ENCODE measurements at places on chromosomes 1 and 21.

DNA sequence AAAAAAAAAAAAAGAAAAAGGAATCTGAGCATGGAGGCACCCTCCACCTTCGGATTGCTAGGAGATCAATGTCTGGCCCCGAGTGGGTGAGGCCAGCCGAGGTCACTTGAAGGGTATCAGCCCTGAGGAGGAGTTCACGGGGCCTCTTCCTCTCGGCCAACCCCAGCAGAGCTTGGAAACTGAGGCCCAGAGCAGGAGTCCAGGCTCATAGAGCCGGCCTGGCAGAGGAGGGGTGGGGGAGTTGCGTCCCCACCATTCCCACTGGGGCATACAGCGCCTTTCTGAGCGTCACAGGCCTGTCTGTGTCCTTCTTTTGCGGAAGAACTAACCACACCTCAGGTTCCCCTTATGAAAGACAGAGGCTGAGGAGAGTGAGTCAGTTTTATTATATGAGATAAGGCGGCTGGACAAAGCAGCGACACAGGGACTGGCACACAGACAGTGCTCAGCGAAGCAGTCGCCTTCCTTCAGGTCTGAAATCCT is 17.1 kb upstream of the EPHA2 start:
- peak; percentile 73 for DNase-seq

DNA sequence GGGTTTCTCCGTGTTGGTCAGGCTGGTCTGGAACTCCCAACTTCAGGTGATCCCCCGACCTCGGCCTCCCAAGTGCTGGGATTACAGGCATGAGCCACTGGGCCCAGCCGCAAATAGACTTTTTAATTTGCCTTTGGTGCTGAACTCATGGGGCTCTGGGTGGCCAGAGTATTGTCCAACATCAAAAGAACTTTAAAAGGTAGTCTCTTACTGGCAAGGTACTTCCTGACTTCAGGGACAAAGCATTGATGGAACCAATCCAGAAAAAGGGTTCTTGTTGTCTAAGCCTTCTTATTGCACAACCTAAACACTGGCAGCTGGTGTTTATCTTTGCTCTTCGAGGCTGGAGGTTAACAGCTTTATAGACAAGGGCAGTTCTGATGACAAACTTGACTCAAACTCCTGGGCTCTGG is 3.8 kb upstream of the KTI12 start:
- DNase-seq: no peak

- DNase-seq: peak; percentile 31
Measured at GRCh38 chr1:46131712-46132528, 509 bp downstream of the PIK3R3 start.

- no peak for DNase-seq
Measured at GRCh38 chr1:70265946-70266345, 44.8 kb downstream of the SRSF11 start.

DNA sequence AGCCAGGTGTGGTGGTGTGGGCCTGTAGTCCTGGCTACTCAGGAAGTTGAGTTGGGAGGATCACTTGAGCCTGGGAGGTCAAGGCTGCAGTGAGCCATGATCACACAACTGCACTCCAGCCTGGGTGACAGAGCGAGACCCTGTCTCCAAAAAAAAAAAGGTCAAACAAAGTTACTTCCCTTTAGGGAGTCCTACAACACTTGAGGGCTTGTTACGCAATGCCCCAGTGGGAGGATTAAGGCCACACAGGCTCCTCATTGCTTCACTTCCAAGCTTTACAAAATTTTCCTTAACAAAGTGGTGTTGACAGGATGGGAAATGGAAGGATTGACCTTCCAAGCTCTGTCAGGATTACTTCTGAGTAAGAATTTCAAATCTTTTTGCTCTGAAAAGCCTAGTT is 6.2 kb upstream of the EXTL1 start:
- peak; percentile 83 for DNase-seq

- no peak for DNase-seq
Measured at GRCh38 chr1:200198236-200198635, 170.7 kb downstream of the NR5A2 start.

- no peak for DNase-seq
Measured at GRCh38 chr1:47993416-47993740, 3.8 kb downstream of the TRABD2B start.

- no peak for DNase-seq
Measured at GRCh38 chr21:22728091-22728490, 1729.9 kb downstream of the NCAM2 start.

DNA sequence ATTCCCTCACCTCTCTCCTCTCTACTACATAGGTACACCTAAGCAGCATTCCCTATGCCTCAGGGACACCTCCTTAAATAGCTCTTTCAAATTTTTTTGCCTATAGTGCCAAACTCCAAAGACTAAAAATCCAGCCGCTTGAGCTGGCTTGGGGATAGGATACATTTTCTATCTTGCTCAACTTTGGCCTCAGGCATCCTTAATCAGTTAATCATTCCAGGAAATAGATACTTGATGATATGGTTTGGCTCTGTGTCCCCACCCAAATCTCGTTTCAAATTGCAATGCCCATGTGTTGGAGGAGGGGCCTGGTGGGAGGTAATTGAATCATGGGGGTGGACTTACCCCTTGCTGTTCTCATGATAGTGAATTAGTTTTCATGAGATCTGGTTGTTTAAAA is 11.4 kb upstream of the PHGDH start:
- DNase-seq: no peak

DNA sequence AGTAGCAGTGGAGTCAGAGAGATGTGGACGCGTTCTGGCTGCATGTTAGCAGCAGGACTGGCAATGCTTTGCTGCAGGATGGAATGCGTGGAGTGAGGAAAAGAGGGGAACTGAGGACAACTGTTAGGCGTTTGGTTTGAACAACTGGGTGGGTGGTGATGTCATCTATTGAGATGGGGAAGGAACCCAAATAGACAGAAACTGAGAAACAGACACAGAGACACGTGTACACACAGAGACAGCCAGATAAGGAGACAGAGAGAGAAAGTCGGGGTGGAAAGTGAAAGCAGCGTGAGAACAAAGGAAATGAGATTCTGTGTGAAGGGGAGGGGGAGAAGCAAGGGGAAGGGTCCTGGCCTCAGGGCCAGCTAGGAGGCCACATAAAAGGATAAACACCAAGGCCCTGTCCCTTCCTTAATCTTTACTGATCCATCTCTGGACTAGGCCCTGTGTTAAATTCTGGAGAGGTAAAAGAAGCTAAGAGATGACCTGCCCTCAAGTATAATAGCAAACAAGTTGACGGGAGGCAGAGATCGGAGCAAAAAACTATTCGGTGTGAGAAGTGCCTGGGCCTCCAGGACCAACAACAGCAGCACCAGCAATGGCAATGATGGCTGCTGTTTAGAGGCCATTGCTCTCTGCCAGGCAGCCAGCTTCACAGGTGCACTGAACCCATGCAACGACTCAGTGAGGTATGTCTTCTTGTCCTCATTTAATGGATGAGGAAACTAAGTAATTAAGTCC is 31.6 kb downstream of the VWA5B1 start:
- DNase-seq: no peak

- peak; percentile 92 for DNase-seq
Measured at GRCh38 chr1:1281533-1282321, 1.5 kb downstream of the SCNN1D start.

DNA sequence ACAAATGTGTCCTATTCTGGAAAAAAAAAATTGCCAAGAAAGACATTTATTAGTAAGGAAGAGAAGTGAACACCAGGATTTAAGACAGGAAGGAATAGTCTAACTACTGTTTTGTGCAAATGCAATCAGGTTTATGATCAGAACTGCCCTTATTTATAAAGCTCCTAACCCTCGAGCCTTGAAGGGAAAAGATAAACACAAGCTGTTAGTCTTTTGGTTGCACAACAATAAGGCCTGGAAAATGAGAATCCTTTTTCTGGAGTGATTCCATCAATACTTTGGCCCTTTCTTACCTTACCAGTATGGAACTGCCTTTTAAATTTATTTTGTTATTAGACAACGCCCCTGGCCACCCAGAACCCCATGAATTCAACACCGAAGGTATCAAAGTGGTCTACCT is 52.9 kb downstream of the SNRPE start:
- DNase-seq: no peak
